Ascending aorta (tissue), 2 donors: ENCODE measurements at places on chromosomes 7 and 10.
A peak's percentile ranks its signal among the peaks of the same experiment; 100 is the strongest.

DNA sequence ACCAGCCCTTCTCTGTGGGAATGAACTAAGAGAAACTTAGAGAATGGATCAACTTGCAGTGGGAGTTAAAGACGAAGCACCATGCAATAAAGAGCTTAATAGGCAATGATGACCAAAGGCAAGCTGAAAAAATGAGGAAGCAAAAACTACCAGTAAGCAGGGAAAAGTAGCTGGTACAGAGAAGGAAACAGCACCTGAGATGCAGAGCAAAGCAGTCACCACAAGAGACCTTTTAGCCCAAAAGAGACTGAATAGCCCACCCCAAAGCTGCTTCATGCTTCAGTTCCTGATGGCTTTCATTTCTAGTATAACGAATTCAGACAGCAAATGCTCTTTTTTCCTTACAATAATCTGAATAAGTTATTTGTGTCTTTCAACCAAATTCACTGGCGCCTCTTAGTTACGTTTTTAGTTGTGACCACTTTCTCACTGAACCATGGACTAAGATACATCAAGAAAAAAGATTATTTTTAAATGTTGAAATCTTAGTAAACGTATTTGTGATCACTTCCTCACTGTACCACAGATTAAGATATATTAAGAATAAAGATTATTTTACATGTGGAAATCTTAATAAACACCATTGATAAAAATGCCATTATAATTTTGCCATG is 76.0 kb downstream of the USP6NL start:
- no peak for DNase-seq

GRCh38 chr10:2933924-2934323 is 133.4 kb upstream of the PFKP start:
- DNase-seq = no peak

DNA sequence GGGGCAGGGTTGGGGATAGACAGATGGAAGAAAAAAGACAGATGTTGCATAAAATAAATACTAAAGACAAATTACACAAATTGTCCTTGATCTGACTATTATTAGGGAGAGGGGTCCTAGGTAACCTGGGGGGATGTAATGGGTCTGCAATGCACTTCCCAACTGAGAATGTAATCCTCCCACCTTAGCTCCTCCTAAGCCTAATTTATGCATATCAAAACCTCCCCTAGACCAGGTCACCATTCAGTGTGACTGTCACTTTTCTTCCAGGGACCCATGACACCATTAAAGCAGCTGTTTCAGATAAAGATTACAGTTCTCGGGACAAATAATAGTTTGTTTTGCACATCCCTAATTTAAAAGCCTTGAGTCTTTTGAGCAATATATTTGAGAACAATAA is 133.9 kb upstream of the FEZF1 start:
- no peak for DNase-seq

DNA sequence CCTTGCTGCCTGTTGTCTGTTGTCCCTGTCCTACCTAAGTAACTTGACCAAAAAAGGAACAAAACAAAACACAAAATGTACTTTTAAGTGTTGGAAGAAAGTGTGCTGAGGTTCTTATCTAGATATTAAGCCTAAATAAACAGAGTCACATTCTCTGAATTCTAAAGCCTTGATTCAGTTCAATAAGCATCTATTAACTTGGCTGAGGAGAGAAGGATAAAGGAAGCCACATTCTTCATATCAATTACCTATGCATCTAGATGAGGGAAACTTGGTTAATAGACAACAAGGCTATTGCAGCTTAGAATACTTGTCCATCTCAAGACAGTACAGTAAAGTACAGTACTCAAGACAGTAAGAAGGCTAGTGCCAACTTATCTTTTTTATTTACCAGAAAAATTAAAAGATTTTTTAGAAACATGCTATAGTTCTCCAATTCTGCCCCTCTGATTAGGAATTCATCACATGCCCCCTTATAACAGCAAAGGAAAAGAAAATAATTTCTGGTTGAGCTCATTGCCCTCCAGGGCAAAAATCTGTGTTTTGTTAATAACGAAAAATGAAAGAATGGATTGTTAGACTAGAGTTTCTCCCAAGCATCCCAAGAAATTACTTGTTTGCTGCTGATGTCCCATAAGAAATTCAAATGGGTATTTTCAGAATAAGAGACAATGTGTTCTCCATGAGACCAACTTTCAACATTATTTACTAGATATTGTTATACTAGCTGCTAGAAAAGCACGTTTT is 546.5 kb upstream of the SEMA3D start:
- DNase-seq = no peak

- no peak for DNase-seq
Measured at GRCh38 chr7:51633596-51633995, 317.0 kb upstream of the COBL start.

- DNase-seq = no peak
Measured at GRCh38 chr7:86598311-86598710, 45.4 kb upstream of the GRM3 start.

GRCh38 chr10:6204341-6205191 is 1.8 kb downstream of the PFKFB3 start:
- peak; percentile 47 for DNase-seq

GRCh38 chr7:116232350-116232749 is 22.0 kb downstream of the TES start:
- no peak for DNase-seq

DNA sequence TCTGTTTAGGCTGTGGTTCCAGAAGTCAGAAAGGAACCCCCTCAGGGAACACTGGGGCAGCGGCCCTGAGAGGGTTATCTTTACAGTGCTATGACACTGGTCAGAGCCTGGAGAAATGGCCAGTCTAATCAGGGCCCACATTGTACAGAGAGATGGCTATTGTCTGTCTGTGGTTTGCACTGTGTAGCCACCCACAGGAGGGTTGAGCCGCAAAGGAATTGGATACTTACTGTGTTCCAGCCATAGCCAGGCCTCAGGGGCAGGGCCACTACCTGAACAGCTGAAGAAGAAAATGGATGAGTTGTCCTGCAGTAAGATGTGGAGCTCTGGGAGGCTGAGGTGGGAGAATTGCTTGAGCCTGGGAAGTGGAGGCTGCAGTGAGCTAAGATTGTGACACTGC is 47.5 kb upstream of the PODXL start:
- no peak for DNase-seq

GRCh38 chr7:22082553-22082885 is 136.8 kb upstream of the CDCA7L start:
- no peak for DNase-seq

- no peak for DNase-seq
Measured at GRCh38 chr7:130337410-130337971, 7.1 kb upstream of the CPA5 start.

DNA sequence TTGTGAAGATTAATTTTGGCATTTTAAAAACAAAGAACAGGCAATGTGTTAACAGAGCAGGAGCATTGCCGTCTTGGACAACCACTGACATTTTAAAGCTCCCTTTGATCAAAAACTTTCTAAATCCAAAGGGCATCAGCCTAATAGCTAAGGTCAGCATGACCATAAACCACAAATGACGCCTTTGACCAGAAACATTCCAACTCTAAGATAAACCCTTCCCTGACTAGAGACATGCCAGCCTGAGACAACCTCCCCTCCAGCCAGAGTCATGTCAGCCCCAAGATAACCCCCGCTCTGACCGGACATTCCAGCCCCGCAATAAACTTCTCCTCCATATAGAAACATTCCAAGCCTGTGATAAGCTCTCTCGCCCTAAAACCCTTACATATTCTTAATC is 949.4 kb upstream of the POT1 start:
- no peak for DNase-seq

- DNase-seq = no peak
Measured at GRCh38 chr7:88311675-88312036, 5.0 kb upstream of the STEAP4 start.

- DNase-seq = no peak
Measured at GRCh38 chr7:148356303-148356702, 234.3 kb upstream of the C7orf33 start.

GRCh38 chr7:43485580-43485979 is 97.3 kb upstream of the STK17A start:
- DNase-seq = no peak

DNA sequence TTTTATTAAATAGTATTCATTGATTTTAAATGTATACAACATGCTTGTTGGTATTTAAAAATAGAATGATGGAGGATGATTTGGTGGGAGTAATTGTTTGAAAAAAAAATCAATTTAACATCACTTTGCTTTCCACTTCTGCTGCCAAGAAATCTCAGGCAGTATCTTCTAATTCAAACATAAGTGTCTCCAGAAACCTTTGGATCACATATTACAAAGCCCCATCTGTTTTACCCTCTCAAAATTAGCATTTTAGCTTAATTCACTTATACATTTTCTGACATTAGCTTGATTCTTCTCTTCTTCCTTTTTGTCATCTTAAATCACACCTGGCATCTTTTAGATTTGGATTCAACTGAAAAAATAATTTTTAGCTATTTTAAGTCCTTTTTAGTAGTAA is 72.9 kb upstream of the KMT2C start:
- DNase-seq = no peak

DNA sequence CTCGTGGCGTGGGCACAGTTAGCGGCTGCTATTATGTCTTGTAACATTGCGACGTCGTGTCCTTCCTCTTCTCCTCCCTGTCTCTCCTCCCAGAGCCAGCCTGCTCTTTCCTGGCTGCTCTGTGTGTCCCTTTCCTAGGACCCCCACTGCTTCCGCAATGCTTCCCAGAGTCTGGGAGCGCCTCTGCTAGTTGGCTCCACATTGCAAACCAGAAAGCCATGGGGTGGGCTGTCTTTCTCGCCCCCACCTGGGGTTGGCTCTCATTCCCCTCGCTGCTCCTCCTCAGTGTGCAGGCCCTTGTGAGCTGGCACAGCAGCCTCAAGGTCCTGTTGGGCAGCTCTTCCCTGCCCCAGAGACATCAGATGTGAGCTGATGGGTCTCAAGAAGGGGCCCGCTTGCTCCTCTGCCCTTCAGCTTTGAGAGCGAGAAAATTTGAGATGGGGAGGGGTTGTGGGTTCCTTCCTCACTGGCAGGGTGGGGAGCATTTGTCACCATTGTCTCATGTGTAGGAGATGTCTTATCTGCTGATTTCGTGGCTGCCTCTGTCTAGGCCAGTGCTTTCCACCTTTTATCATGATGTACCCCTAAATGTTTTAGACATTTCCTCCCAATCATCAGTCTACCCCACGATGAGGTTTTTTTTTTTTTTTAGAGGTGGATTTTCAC is 3.3 kb downstream of the ADAMTS14 start:
- no peak for DNase-seq

DNA sequence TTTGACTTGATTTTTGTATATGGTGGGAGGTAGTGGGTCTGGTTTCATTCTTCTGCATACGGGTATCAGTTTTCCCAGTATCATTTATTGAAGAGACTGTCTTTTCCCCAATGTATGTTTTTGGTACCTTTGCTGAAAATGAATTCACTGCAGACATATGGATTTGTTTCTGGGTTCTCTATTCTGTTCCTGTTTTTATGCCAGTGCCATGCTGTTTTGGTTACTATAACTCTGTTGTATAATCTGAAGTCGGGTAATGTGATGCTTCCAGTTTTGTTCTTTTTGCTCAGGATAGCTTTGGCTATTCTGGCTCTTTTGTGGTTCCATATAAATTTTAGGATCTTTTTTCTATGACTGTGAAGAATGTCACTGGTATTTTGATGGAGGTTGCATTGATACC is 836 bp downstream of the ECD start:
- DNase-seq = no peak

GRCh38 chr10:2475711-2476217 is 591.6 kb upstream of the PFKP start:
- DNase-seq = no peak

GRCh38 chr7:142303650-142304049 is 45.8 kb upstream of the PRSS58 start:
- no peak for DNase-seq

DNA sequence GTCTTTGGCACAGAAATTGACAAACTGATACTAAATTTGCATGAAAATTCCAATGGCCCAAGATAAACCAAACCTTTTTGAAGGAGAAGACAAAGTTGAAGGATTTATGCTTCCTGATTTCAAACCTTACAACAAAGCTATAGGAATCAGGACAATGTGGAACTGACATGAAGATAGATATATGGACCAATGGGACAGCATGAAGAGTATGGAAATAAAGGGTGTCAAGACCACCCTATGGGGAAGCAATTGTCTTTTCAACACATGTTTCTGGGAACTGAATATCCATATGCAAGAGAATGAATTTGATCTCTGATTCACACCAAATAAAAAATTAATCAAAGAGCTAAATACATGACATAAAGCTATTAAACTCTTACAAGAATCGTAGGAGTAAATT is 77.2 kb upstream of the ADARB2 start:
- DNase-seq = no peak

- peak; percentile 16 for DNase-seq
Measured at GRCh38 chr7:23216021-23216420, 30.6 kb upstream of the GPNMB start.

- no peak for DNase-seq
Measured at GRCh38 chr10:114605155-114605797, 52.8 kb downstream of the ABLIM1 start.

DNA sequence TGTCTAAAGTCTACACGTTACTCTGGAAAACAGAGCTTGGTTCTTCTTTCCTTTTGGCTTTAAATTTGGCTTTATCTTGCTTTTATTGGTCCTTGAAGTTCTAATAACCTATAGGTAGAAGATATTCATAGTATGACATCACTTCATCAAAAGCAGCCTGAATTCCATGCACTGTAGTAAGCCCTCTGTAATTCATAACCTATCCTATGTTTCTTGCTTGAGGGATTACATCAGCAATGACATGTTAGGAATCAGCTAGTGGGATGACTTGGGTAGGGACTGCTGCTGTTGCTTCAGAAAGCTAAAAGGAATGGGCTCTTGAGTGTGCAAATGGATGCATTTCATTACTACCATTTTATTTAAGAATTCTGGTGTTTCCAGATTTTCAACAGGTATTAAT is 184.9 kb downstream of the PTEN start:
- DNase-seq = no peak

DNA sequence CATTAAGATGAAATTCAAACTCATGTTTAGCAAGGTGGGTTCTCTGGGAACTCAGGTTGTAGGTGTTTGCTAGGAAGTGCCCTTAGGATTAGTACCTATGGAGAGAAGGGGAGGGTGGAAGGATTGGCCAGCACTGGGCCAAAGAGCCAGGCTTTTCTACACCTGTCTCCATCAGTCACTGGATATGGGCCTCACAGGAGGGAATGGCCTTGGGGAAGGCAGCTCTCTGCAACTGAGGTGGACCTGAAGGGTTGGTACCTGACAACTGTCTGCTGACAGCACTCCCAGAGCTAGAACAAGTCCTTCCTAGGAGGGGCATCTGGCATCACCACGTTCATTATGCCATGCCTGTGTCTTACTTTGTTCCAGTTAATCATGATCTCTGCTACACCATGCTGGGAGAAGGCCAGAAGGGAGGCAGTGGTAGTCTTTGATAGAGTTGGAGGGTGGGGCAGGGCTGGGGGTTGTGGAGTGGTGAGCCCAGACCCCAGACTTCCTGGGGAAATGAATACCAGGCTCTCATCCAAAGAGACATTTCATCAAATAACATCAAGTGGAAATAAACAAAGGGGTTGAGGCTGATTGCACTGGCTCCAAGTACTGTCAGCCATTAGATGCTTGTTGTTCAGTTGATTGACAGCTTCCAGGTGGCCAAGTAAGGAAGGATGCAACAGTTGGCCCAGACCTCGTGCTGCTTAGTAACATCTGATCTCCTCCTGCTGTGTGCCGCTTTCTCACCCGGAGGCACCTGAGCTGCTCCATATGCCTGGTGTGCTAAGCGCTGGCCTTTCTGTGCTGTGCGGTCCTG is 70.6 kb upstream of the PIK3CG start:
- DNase-seq = no peak

GRCh38 chr10:100968062-100968736 is 1.1 kb upstream of the SEMA4G start:
- DNase-seq = no peak

- no peak for DNase-seq
Measured at GRCh38 chr7:83633516-83633915, 15.4 kb downstream of the SEMA3E start.
